ENCODE measurements at places on chromosomes 6 and 20.

- DNase-seq: no peak
These were observed 437.6 kb downstream of the MAFB start for GRCh38 chr20:40251284-40251932.

DNA sequence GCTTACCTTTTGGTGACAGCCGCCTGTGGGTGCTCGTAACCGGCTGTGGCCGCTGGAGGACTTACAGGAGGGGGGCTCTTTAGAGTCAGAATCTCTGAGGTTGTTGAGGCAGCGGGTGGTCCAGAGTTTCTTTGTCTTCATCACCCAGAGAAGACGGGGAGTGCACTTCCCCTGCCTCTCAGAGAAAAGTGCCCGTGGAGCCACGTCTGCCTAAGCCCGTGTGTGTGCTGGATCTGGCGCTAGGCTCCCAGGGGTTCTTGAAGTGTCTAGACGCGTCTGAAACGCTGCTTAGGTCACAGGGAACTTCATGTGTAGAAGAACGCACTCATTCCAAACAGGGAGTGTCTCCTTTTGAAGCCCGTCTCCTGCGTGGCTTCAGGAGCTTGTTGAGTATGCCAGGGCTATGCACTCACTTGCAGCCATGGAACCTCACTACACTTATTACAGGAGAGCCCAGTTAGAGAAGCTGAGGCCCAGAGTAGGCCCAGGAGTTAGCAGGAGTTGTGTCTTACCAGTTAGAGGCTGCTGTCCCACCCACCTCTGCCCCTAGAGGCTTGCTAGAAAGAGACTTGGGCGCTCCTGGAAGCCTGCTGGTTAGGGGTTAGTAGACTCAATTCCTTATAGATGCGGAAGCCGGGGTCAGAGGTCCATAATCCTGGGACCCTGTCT is 1.3 kb downstream of the LSM14B start:
- DNase-seq: no peak

DNA sequence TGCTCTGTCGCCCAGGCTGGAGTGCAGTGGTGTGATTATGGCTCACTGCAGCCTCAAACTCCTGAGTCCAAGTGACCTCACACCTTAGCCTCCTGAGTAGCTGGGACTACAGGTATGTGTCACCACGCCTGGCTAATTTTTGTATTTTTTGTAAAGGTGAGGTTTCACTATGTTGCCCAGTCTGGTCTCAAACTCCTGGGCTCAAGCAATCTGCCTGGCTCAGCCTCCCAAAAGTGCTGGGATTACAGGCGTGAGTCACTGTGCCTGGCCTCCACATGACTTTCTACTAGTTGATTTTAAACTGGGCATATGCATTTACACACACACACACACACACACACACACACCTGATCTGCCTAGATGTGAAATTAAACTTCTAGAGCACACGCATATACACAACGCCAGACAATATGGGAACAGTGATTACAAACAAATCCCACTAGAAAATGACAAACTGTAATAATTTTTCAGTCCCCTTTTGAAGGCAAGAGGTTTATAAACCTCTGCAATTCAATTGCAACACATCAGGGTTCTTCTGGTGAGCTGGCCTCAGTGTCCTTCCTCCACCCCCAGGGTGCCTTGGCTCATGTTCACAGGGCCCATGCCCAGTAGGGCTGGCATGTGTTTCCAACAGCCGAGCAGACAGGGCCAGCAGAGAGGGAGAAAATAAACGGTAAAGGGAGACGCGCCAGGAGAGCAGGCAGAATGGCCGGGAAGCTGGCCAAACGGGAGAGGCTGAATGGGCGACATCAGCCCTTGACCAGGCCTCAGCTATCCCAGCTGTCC is 31.2 kb downstream of the PARD6B start:
- no peak for DNase-seq

DNA sequence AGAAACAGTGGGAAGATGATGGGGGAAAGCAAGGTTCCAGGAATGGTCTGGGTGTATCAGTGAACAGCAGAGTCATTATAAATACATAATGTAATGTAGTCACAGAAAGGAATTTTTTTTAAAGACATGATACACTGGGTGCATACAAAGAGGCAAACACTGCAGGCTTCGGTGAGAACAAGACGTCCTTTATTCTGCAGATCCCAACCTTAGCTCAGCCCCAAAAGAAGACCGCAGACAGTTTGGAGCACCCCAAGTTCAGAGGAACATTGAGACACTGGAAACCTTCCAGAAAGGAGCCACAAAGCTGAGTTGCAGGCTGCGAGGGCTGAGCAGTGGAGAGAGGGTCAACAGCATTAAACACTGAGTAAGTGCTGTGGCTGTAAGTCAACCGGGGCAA is 30.6 kb upstream of the FOXC1 start:
- no peak for DNase-seq

DNA sequence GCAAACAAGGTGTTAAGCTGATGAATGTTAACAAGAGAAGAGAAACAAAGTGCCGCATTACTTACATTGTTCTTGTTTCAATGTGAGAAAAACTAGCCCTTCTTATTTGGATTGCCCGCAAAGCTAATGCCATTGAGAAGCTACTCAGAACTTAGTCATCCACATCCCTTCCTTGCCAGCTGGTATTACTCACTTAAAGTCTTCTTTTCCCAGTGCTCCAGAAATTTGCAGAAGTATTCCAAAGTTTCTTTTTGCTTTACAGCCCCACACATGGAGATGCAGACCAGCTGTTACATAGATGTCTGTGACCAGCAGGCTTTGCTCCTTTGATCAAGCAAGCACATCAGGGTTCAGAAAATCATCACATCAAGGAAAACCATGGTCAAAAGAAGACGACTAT is 529.0 kb downstream of the TBC1D32 start:
- no peak for DNase-seq

GRCh38 chr20:43542161-43542560 is 16.7 kb upstream of the SGK2 start:
- no peak for DNase-seq

GRCh38 chr20:7798176-7798575 is 142.1 kb downstream of the HAO1 start:
- no peak for DNase-seq

DNA sequence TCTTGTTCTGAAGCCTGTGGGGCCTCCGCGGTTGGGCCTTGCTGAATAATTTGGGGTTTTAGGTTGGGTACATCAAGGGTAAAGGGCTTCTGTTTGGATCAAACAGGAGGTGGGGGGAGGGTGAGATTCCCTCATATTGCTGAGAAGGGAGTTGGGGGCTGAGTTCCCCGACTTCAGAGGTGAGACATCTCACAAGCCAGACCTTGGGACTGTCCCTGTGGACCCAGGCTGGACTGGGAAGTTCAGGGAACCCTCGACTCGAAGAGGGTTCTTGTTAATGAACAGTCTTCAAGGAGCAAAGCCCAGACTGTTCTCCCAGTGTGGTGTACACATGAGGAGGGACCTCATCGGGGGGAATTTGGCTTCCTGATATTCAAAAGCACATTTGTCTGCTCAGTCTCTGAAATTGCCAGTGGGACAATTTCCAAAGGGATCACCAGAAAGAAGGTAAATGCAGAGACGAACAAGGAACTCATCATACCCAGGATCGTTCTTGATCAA is 118.5 kb downstream of the SYCP2 start:
- no peak for DNase-seq

- no peak for DNase-seq
These were observed 23.9 kb downstream of the RALY start for GRCh38 chr20:34017610-34018009.

- no peak for DNase-seq
These were observed 96.6 kb downstream of the RNGTT start for GRCh38 chr6:88866856-88867255.

- no peak for DNase-seq
These were observed 144.6 kb downstream of the BCAS1 start for GRCh38 chr20:53925651-53926401.

DNA sequence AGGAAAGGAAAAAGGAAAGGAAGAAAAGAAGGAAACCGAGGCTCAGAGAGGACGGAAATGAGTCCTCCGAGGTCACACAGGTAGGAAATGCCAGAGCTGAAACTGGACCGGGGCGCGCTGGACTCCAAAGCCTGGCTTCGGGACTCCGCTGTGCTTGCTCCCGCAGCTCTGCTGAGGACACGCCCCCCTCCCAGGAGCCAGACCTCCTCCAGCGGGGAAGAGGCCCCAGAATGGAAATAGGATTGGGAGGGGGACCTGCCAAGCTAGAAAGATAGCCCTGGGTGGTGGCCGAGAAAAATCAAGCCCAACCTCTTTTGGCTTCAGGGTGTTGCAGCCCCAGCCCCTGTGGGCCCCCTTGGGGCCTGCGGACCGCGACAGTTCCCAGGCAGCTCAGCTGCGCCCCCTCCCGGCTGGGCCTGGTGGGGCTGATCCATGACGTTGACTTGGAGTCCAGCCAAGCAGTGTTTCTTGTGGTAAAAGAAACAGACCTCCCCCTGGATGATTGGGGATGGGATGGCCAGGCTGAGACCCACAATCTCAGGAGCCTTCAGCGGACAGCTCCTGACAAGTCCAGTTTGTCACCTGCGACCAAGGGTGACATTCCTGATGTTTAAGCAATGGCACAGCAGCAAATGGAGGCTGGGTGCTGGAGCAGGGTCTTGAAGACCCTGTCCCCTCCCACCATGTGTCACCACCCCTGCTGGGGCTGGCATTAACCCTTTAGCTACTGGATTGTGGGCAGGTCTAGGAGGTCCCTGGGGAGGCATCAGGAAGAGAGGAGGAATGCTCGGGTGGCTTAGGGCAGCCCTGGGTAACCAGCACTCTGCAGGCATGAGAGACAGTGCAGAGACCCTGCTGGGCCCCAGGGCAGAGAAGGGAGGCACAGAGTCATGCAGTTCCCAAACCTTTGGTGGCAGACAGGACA is 55.4 kb downstream of the RIPOR3 start:
- DNase-seq: peak; percentile 79

DNA sequence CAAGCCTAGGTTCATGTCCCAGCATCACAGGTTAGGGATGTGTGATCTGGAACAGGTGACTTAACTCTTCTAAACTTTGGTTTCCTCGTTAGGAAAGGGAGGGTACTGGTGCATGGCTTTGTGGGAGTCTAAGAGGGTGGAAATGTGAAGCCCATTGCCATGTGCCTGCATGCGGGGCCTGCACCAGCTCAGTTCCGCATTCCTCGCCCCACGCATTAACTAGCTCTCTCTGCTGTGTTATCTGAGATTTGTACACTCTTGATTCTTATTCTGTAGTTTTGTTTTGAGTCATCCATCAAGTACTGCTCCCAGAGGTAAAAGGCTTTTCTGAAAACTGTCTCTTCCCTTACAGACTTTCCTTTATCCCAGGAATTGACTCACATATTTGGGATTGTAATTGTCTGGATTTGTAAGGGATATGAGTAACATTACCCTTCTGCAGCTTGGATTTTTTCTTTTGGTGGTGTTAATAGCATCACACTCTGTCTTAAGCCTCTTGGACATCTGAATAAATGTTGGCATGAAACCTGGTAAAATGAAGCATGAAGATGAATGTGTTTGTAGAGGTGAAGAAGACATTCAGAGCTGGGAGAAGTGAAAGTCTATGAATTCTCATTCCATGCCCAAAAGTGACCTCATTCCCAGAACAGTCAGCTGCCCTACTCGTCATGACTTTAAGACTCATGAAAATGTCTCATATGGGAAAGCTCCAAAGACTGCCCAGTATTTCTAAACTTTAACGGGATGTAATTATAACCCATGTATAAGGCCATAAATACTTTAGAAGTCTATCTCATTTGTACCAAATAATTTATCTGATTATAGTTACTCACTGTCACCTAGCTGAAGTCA is 357.3 kb downstream of the FOXA2 start:
- DNase-seq: no peak

- no peak for DNase-seq
These were observed 33.2 kb upstream of the ADGRF5 start for GRCh38 chr6:46954837-46955451.

DNA sequence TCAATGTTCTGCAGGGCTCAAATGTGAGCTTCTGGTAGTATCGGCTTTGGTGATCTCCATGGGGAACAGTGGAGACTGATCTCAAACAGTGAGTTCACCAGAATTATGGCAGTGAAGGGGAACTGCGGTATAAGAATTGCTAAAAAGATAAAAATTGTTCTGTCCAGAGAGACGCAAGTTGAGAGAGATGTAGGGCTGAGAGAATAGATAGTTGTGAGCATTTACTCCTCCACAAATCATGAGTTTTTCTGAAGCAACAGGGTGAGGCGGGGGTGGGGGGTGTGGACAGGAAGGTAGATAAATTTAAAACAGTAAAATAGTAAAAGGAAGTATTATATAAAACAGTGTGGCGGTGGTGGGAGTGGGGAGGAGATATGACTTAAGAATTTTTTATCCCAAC is 98.6 kb upstream of the NEDD9 start:
- no peak for DNase-seq

DNA sequence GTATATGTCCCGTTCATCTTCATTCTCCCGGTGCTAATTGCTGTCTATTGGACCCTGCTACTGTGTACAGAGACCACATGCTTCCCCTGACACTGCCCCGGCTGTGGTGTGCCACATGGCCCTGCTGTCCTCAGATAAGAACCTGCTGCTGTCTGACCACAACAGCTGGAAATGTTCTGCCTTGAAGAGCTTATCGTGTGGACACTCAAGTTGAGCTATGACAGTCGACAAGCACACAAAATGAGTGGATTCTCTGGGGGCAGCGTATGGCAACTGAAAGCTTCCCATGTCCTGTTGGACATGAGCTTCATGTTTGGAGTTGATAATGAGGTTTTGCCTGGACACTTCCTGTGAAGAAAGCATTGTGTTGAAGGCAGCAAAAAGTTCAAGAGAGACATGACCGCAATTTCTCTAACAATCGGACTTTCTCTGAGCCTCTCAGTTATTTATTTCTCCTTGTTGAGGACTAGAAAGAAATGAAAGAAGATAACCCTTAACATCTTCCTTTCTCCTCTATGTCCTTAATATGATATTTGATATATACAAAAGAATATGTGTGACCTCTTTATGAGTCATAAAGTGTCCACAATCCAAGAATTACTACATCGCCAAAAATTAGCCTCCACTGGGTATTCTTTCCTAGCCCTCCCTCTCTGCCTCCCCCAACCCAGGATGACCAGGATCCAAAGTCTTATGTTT is 187.1 kb upstream of the TCF21 start:
- peak; percentile 28 for DNase-seq

- DNase-seq: no peak
These were observed 51.9 kb downstream of the IL22RA2 start for GRCh38 chr6:137121401-137121997.

GRCh38 chr6:36757206-36757605 is 59.6 kb downstream of the RAB44 start:
- no peak for DNase-seq

GRCh38 chr20:24568842-24569241 is 99.4 kb downstream of the SYNDIG1 start:
- DNase-seq: no peak

GRCh38 chr6:145277358-145278086 is 457.8 kb downstream of the EPM2A start:
- DNase-seq: no peak

DNA sequence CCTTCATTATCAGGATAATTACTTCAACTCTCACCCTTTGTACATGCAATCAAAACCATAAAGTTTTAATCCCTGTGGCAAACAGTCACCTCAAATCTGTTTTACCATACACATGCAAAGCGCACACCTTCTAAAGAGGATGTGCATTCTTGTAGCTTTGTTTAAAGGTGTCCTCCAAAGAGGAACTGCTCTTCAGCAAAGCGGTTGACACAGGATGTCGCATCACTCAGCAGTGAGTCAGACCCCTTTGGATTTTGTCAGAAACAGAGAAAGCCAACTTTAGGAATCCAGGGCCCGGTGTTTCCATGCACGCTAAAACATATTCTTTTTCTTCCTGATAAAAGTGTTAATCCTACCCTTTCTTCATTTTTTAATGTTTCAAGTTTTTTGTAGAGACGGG is 268.3 kb upstream of the ARID1B start:
- DNase-seq: no peak

Data from right kidney (tissue), 9 donors.